Fibroblast of mammary gland (primary cell): ENCODE measurements at places on chromosomes 1 and 21.

DNA sequence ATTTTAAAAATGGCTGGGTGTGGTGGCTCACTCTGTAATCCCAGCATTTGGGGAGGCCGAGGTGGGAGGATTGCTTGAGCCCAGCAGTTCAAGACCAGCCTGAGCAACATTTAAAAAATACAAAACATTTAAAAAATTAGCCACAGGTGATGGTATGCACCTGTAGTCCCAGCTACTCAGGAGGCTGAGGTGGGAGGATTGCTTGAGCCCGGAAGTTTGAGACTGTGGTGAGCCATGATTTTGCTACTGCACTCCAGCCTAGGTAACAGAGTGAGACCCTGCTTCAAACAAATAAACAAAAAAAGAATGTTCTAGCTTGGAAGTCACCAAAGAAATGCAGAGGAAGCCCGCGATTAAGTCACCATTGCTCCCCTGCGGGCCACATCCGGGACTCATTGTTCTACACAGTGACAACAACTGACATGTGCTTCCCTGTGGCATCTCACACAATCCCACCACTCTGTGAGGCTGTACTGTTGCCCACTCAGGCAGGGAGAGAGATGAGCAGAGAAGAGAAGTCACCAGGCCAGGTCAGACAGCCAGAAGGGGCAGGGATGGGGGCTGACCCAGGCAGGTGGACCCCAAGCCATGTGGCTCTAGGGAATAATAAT lies 18.4 kb upstream of the SPATC1L start:
- no peak for DNase-seq

DNA sequence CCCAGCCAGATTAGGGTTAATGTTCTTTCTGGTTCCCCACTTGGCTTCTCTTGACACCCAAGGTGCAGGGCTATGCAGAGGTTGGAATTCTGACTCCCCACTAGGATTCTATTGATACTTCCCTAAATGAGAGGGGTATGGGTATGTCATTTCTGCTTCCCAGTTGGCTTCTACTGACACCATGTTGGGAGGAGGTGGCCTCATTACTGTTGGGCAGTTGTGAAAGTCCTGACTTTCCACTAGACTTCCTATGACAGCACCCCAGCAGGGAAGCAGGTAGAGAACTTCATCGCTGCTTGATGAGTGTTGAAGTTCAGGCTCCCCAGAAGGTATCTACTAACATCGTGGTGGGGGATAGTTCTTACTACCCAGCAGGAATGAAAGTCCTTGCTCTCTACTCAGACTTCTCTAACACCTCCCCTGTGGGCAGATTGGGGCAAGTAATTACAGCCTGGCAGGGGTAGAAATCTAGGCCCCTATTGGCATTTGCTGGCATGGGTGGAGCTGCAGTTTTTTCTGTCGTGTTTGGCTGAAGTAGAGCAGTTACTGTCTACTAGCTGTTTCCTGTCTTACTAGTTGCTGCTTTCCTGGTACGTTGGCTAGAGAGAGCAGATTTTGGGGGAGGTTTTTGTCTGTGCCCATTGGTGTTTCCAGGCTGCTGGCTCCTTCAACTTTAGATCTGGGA lies 41.5 kb downstream of the ZYG11B start:
- no peak for DNase-seq

- no peak for DNase-seq
Observed at GRCh38 chr1:64885648-64886047, 80.7 kb downstream of the JAK1 start.

DNA sequence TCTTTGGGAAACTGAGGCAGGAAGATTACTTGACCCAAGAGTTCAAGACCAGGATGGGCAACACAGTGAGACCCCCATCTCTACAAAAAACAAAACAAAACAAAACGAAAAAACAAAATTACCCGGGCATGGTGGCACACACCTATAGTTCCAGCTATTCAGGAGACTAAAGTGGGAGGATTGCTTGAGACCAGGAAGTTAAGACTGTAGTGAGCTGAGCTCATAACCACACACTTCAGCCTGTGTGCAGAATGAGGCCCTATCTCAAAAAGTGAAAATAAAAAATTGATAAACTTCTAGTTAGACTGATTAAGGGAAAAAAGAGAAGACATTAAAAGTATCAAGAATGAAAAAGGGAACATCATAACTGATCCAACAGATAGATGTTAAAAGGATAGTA lies 154.0 kb downstream of the RHOU start:
- no peak for DNase-seq

GRCh38 chr1:31215065-31215570 lies 24.6 kb downstream of the NKAIN1 start:
- DNase-seq = peak; percentile 21

DNA sequence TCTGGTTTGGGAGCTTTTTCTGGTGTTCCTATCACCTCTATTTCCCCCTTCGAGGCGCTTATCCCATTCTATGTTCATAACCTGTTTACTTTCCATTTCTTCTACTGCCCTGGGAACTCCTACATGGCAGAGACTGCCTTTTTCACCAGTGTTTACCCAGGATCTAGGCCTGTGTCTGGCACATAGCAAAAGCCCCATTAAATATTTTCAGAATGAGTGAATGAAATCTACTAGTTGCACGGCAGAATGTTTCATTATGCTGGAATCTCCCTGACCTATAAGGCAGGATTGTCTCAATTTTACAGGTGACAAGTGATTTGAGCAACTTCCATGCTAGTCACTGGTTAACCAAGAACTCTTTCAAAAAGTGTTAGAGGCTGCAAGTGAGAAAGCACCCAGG lies 70.1 kb downstream of the PGM1 start:
- DNase-seq = peak; percentile 38

DNA sequence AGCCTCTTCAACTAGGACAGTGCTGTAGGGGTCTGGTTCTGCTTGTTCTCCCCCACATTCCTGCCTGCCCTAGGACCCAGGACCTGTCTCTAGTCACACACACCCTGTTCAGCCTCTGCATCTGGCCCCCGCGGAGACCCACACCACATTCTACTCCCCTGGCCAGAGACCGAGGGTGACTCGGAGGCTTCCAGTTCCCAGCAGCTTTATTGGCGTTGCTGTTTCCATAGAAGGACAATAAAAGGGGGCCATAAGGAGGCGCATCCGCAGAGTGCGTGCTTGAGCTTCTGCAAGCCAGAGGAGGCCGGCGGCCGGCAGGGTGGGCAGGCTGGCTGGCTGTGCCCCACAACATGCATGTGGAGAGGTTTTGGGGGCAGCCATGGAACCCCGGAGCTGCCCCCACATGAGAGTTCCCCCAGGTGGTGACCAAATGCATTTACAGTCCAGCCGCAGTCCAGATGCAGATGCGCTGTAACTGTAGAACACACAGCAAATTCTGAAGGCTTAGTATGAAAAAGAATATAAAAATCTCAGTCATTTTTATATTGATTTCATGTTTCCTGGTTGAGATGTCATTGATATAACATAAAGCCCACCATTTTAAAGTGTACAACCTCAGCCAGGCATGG lies 52.4 kb downstream of the PDE9A start:
- DNase-seq = no peak

DNA sequence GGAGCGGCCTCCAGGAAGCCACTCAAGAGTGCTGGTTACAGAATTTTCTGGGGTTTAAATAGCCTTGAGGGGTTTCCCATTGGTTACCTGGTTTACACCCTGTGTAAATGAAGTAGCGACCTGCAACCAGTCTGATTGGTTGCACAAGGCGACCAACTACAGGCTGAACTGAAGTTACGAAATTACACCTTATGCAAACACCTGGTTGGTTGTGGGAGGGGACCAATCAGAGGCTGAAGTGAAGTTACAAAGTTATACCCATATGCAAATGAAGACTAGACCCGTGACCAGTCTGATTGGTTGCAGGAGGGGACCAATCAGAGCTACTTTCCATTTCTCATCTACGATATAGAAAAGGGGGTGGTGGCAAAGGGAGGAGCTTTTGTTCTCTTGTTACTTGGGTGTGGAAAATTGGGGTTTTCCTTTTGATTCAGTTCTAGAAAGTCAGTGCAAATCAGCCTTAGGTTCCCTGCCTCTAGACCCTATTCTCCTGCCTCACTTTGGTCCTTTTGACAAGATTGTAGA lies 22.2 kb upstream of the C1orf174 start:
- no peak for DNase-seq

DNA sequence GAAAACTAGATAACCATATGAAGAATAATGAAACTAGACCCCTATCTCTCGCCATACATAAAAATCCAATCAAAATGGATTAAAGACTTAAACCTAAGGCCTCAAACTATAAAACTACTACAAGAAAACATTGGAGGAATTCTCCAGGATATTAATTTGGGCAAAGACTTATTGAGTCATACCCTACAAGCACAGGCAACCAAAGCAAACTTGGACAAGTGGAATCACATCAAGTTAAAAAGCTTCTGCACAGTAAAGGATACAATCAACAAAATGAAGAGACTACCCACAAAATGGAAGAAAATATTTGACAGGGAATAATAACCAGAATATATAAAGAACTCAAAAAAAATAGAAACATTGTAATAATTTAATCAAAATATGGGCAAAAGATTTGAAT lies 505.4 kb downstream of the KCNT2 start:
- DNase-seq = no peak

DNA sequence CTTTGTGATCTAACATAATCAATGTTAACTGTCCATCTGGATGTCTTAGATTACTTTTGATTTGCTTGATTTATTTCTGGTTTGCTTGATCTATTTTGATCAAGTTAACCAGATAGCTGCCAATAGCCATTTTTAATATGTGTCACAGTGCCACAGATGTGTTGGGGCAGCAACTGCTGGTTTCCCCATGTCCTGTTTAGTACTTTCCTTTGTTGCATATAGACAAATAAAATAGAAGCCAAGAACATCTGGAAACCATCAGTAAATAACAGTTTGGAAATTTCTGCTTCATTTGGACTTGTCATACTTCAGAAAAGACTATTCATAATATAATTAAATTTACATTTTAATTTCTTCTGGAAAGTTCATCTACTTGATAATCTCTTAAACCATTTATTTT lies 145.6 kb upstream of the C21orf91 start:
- DNase-seq = no peak

DNA sequence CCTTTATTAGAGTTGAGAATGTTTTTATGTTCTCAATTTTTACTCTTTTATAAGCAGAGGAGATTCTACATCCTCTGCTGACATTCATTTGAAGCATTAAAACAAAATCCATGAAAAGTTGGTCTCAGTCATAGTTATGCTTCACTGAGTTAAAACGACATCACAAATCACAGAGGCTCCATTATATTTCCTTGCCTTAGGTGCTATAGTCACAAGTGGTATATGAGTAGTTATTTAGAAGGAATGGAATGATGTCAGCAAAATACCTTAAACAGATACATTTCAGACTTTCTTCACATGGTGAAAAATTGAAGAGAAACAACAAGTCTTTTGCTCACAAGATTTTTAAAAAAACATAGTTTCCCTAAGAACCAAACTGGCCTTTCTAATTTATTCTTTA lies 11.7 kb upstream of the METTL13 start:
- no peak for DNase-seq

DNA sequence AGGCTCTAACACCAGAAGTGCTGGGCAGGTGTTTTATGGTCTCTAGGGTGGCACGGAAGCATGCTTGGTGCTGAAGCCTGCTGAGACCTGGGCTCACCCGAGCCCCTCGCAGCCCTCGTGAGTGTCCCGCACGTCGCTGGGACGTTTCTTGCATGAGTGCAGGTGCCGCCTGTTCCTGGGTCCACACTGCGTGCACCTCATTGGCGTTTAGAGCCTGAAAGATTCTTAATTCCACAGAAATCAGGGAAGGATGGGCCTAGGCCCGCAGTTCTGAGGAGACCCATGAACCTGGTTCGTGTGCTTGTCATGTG lies 43.8 kb upstream of the DIP2A start:
- DNase-seq = no peak

DNA sequence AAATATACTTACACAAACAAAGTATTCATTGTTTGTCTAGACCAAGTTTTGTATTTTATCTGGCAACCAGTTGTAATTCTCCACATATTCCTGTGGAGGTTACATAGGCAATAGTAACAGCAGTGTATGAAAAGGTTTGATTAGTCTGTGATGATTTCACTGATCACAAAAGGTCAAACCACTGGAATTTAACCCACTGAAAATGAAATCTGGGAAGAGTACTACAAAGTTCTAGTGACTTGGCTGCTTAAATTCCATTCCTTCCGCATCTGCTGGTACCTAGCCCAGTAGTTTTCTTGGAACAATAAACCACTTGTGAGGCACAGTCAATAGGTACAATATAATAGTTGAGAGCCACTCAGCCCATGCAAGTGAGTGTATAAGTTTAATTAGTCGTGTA lies 205.4 kb downstream of the NFIA start:
- DNase-seq = peak; percentile 92

- peak; percentile 46 for DNase-seq
Observed at GRCh38 chr1:95002540-95003432, 70.0 kb downstream of the ALG14 start.

- no peak for DNase-seq
Observed at GRCh38 chr1:82593561-82593960, 792.8 kb downstream of the ADGRL2 start.

GRCh38 chr21:36075171-36075570 lies 5.3 kb downstream of the CBR1 start:
- DNase-seq = no peak

GRCh38 chr1:59355361-59355760 lies 58.5 kb downstream of the FGGY start:
- peak; percentile 38 for DNase-seq

GRCh38 chr21:25956993-25957714 lies 213.4 kb downstream of the APP start:
- DNase-seq = peak; percentile 90

GRCh38 chr1:100400404-100400803 lies 48.1 kb downstream of the CDC14A start:
- no peak for DNase-seq

DNA sequence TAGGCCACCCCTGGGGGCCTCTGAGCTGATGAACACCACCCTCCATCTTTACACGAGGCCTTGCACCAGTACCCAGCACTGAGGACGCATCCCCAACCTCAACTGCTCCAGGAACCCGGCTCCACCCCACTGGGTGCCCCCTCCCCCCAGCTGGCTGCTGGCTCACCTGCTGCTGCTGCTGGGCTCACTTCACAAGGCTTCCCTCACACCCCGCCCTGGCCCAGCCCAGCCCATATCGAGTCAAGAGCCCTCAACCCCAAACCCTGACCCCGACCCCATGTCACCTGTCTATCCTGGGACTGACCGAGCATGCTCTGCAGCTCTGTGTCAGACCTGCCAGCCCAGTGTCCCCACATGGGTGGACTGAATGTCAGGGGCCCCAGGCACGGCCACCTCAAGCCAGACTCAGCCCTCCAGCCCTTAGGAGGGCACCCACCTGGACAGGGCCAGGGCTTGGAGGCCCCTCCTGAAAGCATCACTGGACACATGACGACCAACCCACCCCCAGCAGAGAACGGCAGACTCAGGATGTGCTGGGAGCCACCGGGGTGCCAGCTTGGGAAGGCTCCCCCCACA lies 21.4 kb downstream of the WNT9A start:
- no peak for DNase-seq
